Suppressor macrophage (primary cell): ENCODE measurements at places on chromosomes 3 and 15.

- peak; percentile 18 for DNase-seq
Measured at GRCh38 chr3:8324747-8325146, 176.9 kb upstream of the LMCD1 start.

GRCh38 chr3:95387242-95388021 is 1324.6 kb downstream of the NSUN3 start:
- DNase-seq, result no peak

DNA sequence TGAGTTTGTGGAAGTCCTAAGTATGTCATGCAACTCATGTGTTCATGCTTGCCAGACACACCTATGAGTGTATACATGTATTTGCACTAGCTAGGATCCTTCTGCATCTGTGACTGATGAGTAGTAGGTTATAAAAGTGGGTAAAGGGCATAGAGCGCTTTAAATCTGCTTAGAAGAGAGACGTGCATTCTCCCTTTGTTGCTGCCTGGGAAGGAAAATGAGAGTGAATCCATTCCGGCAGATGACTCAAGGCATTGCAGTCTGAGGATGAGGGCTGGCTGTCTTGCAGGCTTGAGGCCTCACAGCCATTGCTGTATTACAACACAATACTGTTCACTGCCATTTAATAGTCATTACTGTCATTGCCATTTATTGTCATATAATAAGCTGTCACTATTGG is 120.8 kb upstream of the UMPS start:
- no peak for DNase-seq

DNA sequence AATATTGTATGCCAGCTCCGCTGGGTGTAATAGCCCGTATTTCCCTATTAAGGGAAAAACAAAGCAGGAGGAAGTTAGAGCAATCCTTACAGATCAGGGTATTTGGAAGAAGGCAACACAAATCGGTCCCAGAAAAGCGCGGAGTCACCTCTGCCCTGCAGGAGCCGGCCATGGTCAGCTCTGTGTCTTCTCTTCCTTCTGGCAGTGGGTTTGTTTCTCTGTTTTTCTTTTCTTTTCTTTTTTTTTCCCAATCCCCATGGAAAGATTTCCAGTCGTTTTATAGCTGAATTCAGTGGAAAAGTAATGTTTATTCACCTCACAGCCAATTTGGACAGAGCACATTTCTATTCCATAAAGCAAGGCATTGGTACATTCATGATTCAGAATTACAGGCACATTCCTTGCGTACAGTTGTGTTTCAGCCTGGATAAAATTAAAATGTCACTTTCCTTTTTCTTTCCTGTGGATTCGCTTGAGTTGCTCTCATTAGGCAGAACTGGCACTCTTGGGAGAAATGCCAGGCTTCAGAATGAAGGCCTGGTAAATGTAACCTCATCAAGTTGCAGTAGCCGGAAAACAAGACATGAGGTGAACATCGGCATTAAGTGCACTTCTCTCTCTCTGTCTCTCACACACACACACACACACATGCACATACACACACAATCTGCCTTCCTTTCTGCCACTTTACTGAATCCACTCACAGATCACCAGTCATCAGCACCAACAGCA is 204.5 kb upstream of the UBE2E1 start:
- no peak for DNase-seq

GRCh38 chr3:188000361-188000861 is 153.5 kb upstream of the LPP start:
- no peak for DNase-seq

- DNase-seq, result no peak
Measured at GRCh38 chr15:63554337-63554927, 42.8 kb upstream of the FBXL22 start.

- DNase-seq, result no peak
Measured at GRCh38 chr3:118472586-118472985, 562.1 kb downstream of the IGSF11 start.

- no peak for DNase-seq
Measured at GRCh38 chr3:66037986-66038369, 740 bp downstream of the MAGI1 start.

GRCh38 chr3:71358243-71358642 is 225.3 kb downstream of the FOXP1 start:
- no peak for DNase-seq

- DNase-seq, result peak; percentile 9
Measured at GRCh38 chr15:83163032-83163431, 44.6 kb downstream of the HDGFL3 start.

DNA sequence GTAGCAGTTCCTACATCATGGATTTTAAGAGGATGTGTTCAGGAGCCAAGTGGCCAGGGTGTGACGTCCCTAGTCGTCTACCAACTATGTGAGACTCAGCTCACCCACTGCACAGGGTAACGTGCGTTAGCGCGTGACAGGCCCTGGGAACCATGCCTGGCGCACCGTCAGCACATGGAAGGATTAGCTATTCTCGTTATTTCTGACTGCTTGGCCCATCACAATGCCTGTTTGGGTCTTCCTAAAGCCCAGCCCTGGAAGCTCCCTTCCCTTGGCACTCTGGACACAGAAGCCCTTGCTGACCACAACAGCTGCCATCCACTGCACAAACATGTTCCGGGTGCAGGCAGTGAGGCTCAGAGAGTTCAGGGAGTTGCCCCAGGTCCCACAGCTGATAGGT is 91.0 kb upstream of the RPL32 start:
- no peak for DNase-seq
